ENCODE measurements at places on chromosomes 6 and 20.
A peak's percentile ranks its signal among the peaks of the same experiment; 100 is the strongest.

DNA sequence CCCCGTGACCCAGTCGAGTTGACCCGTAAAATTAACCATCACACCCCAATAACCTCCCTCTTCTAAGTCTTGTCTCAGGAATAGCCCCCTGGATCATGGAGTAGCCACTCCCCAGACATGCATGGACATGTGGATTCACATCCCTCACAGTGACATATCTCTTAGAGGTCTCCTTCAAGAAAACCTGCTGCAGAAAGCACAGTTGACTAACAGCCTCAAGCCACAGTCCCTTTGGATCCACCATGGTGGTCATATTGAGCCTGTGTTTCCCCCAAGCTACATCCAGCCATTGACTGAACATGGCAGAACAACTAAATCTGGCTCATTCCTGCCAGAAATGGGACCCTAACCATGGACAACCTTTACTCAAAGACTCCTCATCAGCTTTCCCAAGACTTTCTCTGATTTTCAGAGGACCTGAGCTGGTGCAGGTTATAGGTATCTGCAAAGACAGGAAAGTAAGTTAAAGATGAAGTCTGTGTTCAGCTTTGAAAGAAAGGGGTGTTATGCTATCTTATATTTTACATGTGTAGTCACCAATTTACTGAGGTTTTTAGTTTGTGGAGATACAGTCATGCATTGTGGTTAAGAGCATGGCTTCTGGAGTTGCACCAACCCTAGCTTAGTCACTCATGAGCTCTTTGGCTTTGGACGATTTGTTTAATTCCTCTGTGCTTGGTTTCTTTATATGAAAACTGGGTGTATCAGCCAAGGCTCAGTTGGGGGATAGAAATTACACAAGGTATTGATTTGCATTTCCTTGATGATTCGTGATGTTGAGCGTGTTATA is 219.1 kb downstream of the MYLK4 start:
- DNase-seq: no peak

DNA sequence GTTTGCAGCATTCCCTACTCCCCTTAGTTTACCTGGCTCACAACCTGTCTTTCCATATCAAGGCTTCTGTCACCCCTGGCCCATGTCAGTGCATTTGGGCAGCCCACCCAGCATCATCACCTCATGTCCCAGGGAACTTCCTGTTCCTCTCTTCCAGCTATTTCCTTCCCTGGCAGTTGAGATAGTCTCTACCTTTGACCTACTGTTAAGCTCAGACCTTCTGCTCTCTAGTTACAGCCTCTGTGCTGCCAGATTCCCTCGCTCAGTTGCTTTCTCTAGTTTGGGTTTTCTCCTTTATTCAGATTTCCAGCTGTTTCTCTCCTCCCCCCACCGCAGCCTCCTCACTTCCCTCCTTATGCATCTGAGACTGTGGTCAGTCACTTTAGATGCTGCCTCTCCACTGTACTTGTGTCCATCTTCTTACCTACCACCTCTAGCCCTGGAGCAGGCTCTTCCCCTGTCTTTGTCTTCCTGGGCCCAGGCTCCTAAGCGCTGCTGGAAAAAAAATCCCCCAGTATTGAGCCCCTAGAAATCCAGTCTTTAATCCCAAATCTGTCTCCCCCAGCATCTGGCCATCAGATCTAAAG is 16.3 kb downstream of the PTPN1 start:
- no peak for DNase-seq

DNA sequence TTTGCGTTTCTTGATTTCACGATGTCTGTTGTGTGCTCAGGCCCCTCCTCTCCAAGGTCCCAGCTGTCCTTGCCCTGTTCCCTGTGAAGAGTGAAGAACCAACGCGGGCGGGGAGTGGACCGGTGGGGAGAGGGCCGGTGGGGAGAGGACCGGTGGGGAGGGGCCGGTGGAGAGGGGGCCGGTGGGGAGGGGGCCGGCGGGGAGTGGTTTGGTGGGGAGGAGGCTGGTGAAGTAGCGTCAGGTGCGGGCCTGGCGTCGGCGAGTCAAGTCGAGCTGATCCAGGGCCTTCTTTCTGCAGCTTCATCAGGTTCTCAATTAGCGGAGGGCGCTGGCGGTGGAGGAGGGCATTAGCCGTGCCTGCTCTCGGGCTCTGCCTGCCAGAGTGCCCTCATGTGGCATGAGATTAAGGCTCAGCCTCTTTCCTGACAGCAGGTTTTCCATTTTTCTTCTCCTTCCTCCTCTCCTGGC is 21.2 kb upstream of the BHLHE23 start:
- peak; percentile 40 for DNase-seq

DNA sequence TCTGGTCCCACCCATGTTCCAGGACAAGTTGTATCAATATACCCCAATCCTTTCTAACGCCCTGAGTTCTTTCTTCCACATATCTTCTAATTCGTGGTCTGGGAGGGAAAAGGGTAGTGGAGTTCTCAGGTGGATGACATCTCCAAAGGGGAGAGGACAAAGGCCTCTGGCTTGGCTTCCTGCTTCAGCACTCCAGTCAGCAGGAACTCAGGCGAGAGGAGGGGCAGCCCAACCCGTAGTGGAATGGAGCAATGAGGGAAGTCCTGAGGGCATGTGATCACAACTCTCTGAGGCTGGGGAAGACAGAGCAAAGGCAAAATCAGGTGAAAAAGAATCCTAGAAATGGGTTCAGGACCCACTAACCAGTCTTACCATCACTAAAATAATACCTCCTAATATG is 9.6 kb upstream of the NRM start:
- no peak for DNase-seq

DNA sequence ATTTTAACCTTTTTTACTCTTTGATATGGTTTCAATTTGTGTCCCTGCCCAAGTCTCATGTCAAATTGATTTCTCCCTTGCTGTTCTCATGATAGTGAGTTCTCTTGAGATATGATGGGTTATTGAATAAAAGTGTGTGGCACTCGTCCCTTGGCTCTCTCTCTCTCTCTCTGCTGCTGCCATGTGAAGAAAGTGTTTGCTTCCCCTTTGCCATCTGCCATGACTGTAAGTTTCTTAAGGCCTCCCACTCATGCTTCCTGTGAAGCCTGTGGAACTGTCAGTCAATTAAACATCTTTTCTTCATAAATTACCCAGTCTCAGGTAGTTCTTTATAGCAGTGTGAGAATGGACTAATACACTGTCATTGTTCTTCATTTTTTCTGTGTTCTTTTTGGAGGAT is 48.5 kb downstream of the LIN28B start:
- no peak for DNase-seq

All from WTC11 (cell line).